ENCODE measurements at places on chromosomes 12 and 14.

GRCh38 chr14:101945171-101945570 lies 19.2 kb upstream of the DYNC1H1 start:
- no peak for DNase-seq

- DNase-seq = no peak
These were observed 293.6 kb downstream of the CACNA1C start for GRCh38 chr12:2346416-2346815.

GRCh38 chr12:13342971-13343370 lies 146.4 kb downstream of the EMP1 start:
- no peak for DNase-seq

- DNase-seq = no peak
These were observed 45.8 kb upstream of the ATP23 start for GRCh38 chr12:57895389-57896114.

DNA sequence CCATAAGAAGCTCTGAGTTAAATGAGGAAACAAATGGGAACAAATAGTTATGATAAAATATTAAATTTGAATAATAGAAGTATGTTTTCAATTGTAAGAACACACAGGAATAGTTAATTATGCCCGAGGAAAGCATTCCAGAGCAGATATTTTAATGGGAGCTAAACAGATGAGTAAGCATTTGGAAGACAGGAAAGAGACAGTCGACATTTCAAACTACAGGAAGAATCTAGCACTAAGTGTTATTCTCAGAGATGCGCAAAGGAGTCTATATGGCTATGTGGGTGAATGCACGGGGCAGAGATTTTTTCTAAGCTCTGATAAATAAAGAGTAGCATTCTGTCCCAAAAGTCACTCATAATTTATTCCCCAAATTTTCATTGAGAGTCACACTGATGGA lies 64.5 kb upstream of the SSTR1 start:
- DNase-seq = no peak

GRCh38 chr14:89544636-89545301 lies 127.7 kb upstream of the FOXN3 start:
- DNase-seq = no peak

GRCh38 chr12:53071591-53072551 lies 7.3 kb downstream of the SPRYD3 start:
- DNase-seq = no peak

DNA sequence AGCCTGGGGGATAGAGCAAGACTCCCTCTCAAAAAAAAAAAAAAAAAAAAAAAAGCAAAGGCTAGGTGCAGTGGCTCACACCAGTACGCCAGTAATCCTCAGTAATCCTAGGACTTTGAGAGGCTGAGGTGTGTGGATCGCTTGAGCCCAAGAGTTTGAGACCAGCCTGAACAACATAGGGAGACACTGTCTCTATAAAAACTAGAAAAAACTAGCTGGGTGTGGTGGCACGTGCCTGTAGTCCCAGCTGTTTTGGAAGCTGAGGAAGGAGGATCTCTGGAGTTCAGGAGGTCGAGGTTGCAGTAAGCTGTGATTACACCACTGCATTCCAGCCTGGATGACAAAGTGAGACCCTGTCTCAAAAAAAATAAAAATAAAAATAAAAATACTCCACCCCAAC lies 8.9 kb upstream of the RBM25 start:
- DNase-seq = no peak

DNA sequence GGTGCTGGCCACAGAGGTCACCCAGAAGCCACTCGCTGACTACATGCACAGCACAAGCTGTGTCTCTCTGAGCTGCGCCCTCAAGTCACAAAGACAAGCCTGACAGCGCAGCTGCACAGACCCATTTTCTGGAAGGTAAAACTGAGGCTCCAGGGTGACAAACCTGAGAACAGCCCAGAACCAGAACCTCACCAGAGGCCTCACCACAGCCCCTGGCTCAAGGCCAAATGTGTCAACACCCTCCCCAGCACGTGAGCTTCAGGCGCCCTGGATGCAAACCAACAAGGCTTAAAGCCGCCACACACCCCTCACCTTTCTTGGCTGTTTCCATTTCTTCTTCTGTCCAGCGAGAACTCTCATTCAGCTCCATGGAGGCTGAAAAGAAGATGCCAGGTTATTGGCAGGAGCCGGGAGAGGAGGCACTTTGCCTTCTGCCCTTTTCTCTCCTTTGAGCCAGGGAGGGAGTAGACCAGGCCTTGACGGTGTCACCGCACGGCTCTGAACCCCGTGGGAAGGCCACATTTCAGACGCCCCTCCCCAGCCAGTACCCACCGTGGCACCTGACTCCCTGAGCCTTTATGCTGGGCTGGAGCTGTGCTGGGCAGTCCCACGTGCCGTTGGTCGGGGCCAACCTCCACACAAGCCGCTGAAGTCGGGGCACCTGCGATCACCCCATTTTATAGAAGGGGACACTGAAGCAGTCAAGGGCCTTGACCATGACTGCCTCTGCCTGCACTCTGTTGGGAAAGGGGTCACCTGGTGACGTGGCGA lies 103.1 kb downstream of the RFLNA start:
- DNase-seq = no peak

- no peak for DNase-seq
These were observed 3.5 kb upstream of the RND1 start for GRCh38 chr12:48869191-48869590.

- no peak for DNase-seq
These were observed 638.5 kb upstream of the FLRT2 start for GRCh38 chr14:84891404-84891803.

DNA sequence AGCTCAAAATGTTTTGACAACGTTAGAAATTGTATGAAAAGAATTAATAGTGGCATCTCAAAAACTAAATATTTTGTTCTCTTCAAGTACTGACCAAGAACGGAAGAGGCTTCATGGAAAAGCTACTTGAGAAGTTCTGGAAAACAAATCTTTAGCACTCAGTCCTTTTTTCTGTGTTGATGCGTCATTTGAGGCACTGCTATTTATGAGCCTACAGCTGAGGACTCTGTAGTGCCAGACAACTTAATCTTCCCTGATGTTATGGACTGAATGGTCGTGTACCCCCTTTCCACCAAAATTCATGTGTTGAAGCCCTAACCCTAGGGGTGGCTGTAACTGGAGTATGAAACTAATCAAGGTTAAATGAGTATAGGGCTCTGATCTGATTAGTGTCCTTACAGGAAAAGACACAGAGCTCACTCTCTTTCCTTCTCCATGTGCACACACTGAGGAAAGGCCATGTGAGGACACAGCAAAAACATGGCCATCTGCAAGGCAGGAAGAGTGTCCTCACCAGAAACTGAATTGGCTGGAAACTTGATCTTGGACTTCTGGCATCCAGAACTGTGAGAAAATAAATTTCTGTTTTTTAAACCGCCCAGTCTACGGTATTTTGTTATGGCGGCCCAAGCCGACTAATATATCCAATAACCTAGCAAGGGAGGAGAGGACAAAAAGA lies 337.0 kb upstream of the CLEC14A start:
- no peak for DNase-seq
